ENCODE measurements at places on chromosomes 2 and 18. TPM values are rescaled to one million over a fixed set of nuclear protein-coding genes. Genes with fewer than 3 reads are reported as not detected.

ITGA6 gene
- total RNA-seq: 2.6 TPM

NTSR2 gene
- under 0.01 TPM for total RNA-seq

KIAA2012 gene
- under 0.01 TPM for total RNA-seq

SH3RF3 gene
- total RNA-seq: 10.1 TPM

BUB1 gene
- 3.9 TPM for total RNA-seq
